Activated CD8-positive, alpha-beta memory T cell treated with anti-CD3 and anti-CD28 coated beads, Interleukin-2, amount 50 U/mL, for 48 hours (primary cell): ENCODE measurements at places on chromosomes 2 and 18.

DNA sequence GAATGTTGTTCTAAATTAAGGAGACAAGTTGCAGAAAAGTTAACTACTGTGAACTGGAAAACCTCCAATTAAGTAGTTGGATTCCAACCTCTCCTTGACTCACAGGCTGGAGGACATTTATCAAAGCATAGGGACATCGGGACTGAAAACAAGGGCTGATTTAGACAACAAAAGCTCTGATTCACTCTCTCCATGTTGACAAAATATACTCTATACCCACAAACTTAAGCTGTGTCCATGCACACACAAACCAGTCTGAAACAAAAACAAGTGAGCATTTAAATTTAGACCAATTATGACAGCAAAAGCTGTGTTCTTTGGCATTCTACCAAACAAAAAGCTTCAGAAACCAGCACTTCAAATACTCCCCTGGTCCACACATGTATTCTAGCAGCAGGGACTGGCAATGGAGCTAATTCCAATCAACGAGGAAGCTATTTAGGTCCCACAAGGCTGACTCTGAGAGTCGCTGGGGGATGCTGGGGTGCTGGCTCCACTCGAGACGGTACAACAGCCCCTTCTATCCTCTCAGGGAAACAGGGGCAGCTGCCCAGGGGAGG is 71.4 kb downstream of the NXPH2 start:
- DNase-seq = no peak

- no peak for DNase-seq
Measured at GRCh38 chr2:30481323-30481800, 34.3 kb downstream of the LCLAT1 start.

GRCh38 chr2:123578016-123578415 is 447.1 kb upstream of the CNTNAP5 start:
- no peak for DNase-seq

DNA sequence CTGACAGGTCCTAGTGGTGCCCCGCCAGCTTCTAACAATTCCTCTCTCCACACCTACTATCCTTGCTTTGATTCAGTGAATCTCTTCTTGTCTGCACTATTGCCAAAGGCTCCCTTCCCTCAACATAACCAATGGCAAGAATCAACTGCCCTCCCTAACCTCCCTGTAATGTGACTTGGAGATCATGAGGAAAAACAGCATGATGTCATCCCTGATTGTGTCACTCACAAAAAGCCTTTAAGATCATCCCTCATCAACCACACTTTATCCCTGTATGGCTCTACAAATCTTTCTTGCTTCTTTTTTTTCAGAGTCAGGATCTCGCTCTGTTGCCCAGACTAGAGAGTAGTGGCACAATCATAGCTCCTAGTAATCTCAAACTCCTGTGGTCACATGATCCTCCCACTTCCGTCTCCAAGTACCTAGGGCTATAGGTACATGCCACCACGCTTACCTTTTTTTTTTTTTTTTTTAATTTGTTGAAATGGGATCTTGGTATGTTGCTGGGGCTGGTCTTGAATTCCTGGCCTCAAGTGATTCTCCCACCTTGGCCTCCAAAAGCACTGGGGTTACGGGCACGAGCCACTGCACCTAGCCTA is 19.7 kb downstream of the SAP130 start:
- no peak for DNase-seq
